ENCODE measurements at places on chromosomes 7 and 10.
A peak's percentile ranks its signal among the peaks of the same experiment; 100 is the strongest.

DNA sequence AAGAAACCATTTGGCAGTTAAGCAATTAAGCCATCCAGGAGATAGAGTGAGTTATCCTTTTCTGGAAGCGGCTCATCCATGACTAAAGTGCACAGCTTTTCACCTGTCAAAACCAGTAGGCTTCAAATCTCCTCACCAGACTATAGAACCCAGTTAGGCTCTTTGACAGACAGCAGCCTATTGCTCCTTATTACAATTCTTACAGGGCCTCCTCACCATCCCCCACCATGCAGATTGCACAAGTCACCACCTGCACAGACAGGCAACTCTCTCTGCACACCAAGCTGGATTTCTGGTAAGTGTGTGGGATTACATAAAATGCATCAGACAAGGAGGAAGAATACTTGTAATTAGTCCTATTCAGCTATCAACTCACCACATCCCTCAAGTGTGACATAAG is 301.6 kb downstream of the SNX13 start:
- no peak for DNase-seq

DNA sequence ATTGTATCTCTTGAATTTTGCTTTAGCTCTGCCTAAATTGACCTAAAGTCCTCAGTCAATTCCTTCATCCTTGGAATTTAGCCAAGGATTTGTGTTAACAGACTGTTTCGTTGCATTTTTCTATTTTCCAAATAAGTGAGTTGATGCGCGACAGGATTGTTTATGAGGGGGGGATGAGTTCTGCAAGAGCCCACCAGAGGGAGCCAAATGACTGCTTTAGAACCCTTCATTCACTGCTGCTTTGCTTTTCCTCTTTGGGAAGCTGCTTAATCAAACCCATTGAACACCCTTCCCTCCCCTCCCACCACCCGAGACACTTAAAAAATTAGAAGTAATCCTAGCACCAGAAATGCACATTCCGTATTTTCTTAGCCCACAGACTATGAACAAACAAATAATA is 33.7 kb upstream of the PTF1A start:
- DNase-seq, result no peak

GRCh38 chr10:71801361-71801760 is 28.0 kb upstream of the VSIR start:
- no peak for DNase-seq

GRCh38 chr7:106346678-106347217 is 62.0 kb upstream of the NAMPT start:
- no peak for DNase-seq

DNA sequence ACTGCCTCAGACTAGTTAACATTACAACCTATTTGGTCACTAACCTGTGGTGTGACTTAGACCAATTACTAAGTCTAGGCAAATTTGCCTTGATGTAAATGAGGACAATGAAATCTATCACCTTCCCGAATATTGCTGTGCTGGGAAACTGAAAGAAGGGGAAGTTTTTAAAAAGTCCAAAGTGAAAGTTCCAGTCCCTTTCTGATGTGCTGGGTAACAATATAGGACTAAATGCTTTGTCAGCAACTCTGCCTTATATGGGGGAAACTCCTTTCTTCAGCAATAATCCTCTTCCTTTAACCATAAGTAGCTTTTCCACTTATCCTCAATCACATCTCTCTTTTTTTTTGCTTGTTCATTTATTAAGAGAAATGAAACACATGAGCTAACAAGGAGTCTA is 3.9 kb downstream of the PIK3AP1 start:
- no peak for DNase-seq

DNA sequence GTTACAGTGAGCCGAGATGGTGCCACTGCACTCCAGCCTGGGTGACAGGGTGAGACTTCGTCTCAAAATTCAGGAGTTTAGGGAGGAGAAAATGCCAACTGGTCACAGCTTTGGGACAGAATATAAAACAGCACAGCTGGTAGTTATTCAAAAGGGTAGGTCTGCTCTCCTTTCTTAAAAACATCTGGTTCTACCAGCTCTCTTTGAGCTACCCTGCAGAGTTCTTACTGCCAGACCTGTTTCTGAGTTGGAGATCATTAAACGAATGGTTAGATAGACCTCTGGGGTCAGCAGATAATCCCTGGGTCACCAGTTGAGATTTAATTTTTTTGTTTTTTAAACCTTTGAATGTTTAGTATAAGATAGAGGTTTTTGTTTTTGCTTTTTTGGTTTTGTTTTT is 52.6 kb downstream of the MCU start:
- DNase-seq, result no peak

DNA sequence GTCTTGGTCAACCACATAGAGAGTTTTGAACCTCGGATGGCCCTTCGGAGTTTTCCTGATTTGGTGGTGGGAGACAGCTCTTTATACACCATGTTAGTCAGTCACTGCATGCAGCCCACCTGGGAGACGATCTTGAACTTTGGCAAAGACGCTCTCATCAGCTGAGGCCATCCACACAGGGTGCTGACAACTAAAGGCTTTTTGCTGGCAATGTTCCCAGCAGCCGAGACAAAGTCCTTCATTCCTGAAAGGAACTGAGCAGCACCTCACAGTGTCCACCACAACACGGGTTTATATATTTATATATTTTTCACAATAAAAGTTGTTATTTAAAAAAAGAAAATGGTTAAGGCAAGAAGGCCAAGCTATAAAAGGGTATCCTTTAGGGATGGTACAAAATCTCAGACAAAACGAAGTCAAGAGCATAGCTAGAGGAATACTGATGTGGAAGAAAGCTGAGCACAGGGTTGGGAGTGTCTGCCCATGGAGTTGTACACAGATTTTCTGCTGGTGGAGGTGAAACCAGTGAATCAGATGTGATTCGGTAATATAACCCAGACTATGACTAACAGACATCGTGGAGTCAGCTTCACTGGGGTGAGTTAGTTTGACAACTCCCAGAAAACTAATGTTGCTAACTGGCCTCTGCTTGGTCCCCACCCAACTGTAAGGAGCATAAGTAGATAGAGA is 27.4 kb upstream of the CAPZA2 start:
- DNase-seq, result peak; percentile 28

DNA sequence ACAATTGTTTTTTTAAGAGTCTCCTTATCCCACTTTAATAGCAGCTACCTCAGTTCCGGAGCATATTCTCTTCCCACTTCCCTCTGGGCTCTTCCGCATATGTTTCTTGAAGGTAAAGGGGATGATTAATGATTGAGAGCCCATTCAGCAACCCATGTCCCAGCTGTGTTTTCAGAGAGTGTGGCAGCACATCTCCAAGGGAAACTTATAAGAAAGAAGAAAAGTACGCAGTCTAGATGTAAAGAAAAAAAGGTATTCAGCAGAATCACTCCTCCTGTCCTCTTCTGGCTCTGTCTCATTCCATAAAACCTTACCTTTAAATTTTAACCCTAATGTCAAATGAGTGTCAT is 9.7 kb upstream of the ANKRD7 start:
- no peak for DNase-seq

GRCh38 chr10:5813341-5814109 is at the start of gene GDI2:
Gene GDI2, minus strand, starts transcription at chr10:5813434. Its CDS starts 176 bp downstream, at chr10:5813258.
- peak; percentile 96 for DNase-seq

GRCh38 chr7:151626422-151627115 is 106.9 kb upstream of the RHEB start:
- DNase-seq, result peak; percentile 34

- peak; percentile 48 for DNase-seq
These were observed at the start of gene GRB10 for GRCh38 chr7:50782375-50783208. Gene GRB10, minus strand, starts transcription at chr7:50782896. Its CDS starts 50,574 bp downstream, at chr7:50732322.

GRCh38 chr7:112020800-112021199 is 185.4 kb downstream of the DOCK4 start:
- DNase-seq, result peak; percentile 8

DNA sequence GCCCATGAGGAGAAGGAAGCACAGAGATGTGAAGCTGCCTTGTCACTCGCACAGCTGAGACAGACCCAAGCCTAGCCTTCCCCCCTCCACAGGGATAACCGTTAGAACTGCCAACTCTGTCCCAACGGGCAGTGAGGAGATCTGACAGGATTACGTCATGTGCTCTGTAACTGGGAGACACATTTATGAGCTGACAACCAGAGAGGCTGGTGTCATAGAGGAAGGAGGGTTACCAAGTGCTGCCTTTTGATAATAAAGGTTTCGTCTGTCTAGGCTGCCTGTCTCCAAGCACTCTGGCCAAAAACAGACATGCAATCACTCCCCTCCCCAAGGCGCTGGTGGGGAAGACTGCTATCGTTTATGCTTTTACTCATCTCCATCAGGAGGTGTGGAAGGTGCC is 165.9 kb downstream of the PLXNA4 start:
- peak; percentile 40 for DNase-seq

- DNase-seq, result peak; percentile 89
These were observed 84.6 kb upstream of the PDGFA start for GRCh38 chr7:604001-604883.

GRCh38 chr7:45937301-45937700 is 16.2 kb upstream of the IGFBP3 start:
- DNase-seq, result no peak

GRCh38 chr10:47339759-47340607 is 8.2 kb upstream of the RBP3 start:
- DNase-seq, result no peak

- DNase-seq, result no peak
These were observed 4.8 kb downstream of the LRRC18 start for GRCh38 chr10:48934672-48935501.

DNA sequence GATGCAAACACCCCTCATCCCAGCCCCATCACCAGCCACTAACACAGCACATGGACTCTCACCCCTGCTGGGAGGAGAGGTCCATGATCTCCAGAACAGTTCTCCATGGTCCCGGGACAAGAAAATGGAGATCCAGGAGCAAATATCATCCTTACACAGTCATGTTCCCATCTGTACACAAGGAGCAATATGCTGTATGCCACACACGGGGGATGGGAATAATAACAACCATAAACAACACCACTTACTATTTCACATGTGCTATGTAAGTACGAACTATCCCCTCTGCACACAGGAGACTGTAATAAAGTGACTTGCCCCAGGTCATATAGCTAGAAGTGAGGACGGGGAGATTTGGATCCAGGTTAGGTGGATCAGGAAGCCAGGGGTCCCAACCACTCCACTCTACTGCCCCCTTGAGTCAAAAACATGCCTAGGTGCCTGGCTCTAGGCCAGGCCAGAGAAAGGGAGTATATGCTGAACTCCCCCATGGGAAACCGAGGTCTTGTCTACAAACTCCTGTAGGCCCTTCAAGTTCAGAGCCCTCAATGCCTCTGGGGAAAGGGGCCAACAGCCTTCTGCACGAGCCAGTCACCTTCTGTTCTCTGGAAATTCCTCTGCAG is 34.1 kb downstream of the LRRC20 start:
- DNase-seq, result peak; percentile 23

DNA sequence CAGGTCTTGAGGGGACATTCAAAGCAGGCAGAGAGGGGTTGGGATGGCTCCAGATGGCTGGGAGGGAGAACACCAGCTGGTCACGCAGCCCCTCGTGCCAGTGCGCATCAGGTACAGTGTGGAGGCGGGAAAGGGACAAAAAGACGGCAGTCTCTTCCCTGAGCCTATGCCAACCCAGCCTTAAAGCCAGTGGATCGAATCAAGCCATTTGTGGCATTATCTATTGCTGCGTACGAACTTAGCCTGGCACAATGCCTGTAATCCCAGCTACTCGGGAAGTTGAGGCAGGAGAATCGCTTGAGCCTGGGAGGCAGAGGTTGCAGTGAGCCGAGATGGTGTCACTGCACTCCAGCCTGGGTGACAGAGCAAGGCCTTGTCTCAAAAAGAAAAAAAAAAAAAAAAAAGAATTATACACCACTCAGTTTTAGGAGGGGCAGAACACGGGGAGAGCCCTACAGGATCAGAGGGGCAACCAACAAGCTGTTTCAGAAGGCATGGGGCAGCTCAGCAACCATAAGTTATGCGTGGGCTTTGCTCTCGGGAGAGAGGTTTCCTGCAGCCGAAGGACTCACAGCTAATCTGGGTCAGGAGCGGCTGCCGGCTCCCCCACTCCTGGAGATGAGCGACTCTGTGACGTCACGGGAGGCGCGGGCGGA is 356 bp upstream of the NDUFB2 start:
- DNase-seq, result peak; percentile 96

DNA sequence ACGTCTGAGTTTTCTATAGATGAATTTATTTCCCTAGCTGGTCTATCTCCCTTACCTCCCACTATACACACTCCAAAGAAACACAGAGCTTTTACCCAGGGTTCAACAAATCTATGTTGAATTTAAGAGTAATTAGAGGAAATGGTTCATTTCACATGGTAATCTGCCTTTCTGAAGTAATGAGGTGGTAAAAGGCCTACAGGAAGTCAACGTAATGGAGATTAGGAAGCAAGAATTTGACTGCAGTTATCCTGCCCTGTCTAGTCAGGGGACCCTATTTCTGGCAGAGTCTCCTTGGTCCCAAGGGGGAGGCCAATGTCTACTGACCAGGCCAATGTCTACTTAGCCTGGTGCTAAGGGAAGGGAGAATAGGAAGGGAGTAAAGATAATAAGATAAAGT is 21.4 kb upstream of the SIRT1 start:
- DNase-seq, result no peak

DNA sequence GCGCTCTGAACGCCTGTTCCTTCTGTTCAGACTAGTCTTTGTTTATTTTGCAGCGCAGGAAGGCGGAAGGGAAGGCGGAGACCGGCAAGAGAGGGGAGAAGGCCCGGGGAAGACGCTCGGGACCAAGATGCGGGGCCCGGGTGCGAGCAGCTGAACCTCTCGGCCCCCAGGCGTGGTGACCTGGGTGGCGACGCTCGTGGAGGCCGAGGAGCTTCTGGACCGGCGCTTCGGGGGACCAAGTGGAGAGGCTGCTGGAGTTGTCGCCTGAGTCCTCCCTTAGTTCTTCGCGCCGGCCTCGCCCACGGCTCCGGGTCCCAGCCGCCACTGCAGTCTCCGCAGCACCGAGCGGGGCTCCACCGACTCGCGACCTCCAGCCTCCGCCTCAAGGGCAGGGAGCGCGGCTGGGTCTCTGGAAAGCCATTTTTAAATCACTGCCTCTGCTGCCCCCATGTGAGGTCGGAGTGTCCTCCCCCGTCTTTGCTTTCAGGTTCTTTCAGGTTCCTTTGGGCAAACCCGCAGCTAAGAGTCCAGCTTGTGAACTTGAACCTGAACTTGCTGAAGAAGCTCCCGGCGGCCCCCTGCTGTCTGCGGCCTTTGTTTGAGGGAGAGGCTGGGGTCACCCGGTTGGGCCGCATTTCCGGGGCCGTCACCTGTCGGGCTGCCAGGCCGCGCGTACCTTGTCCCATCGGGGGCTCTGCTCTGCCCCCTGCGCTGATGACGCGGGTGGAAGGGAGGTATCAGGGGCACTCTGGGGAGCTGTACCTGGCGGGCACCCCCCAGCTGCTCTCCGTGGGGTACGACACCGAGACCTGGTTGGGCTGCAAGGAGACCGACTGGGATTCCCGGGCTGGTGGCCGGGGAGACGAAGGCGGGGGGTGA is 136.0 kb downstream of the KIF20B start:
- DNase-seq, result no peak

DNA sequence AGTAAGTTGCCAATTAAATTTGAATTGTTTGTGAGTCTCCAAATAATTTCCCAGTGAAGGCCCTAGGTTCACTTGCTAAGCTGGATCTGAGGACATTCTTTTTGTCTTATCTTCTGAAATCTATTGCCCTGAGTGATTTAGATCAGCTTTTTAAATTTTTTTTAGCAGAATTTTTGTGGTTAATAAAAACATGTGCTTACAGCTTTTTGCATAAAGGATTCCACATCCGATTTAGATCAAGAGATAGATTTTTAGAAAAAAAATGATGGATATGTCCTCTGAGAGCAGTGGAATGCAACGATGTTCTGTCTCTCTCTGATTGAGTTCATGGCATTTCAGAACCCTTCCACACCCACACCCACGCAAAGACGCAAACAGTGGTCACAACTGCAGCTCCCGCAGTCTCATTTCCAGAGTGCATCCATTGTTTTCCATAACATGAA is 358.8 kb downstream of the SUGCT start:
- no peak for DNase-seq

GRCh38 chr7:119482671-119483070 is 790.3 kb upstream of the KCND2 start:
- DNase-seq, result no peak
